ENCODE measurements at places on chromosomes 12 and 14. TPM values are rescaled to one million over a fixed set of nuclear protein-coding genes. Genes with fewer than 3 reads are reported as not detected.

Gene CLEC14A
- 0.24 TPM for total RNA-seq

Gene PLA2G1B
- total RNA-seq = not detected

Gene CACNA2D4
- total RNA-seq = not detected

Gene SELPLG
- not detected for total RNA-seq

Gene CELA1
- total RNA-seq = not detected

Gene TOMM20L
- total RNA-seq = not detected

Gene NACA
- 1,320 TPM for total RNA-seq

Gene RHEBL1
- total RNA-seq = 0.24 TPM

Gene CD69
- not detected for total RNA-seq

Gene CLEC4C
- total RNA-seq = not detected

Gene FITM1
- total RNA-seq = 0.24 TPM

Gene TTC6
- total RNA-seq = 0.21 TPM

Gene SYCP3
- not detected for total RNA-seq

Gene FOXA1
- 2.9 TPM for total RNA-seq

Gene GLIPR1L1
- total RNA-seq = not detected

Gene KRT82
- not detected for total RNA-seq

Data from tracheal epithelial cell (primary cell).